ENCODE measurements at places on chromosomes 4 and X. TPM values are rescaled to one million over a fixed set of nuclear protein-coding genes. Genes with fewer than 3 reads are reported as not detected.

- no peak overlapping the region for H3K27ac ChIP-seq
- H3K36me3 ChIP-seq = no peaks in the 10 kb centered on the region
- H3K4me3 ChIP-seq = no peak overlapping the region
- H3K4me1 ChIP-seq = no peaks in the 10 kb centered on the region
Measured at GRCh38 chrX:109187473-109188168, 294.3 kb downstream of the GUCY2F start.

DNA sequence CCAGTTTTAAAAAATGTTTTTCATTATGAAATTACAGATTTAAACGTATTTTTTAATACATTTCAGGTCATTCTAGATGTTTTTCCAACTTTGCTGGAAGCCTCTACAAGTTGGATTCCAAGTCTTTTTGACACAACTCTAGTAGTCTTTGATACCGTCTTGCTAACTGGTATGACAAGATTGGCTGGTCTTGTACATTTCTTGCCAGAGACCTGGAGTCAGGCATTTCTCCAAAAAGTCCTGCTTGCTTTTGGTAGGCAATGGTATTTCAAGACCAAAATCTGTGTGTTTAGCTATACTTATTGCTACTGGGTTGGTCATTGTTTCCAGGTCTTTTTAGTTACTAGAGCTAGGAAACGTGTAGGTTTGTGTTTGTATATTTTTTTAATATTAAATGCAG, 64.6 kb downstream of the SLAIN2 start:
- no peak for DNase-seq
- H3K27me3 ChIP-seq = no peaks in the 10 kb centered on the region
- H3K4me1 ChIP-seq = peaks cover 11% of the 10 kb centered on the region
- no peak overlapping the region for H3K4me3 ChIP-seq
- peaks cover 34% of the 10 kb centered on the region for H3K36me3 ChIP-seq
- H3K27ac ChIP-seq = no peak overlapping the region

The MAGEA9B gene
- not detected for total RNA-seq

DNA sequence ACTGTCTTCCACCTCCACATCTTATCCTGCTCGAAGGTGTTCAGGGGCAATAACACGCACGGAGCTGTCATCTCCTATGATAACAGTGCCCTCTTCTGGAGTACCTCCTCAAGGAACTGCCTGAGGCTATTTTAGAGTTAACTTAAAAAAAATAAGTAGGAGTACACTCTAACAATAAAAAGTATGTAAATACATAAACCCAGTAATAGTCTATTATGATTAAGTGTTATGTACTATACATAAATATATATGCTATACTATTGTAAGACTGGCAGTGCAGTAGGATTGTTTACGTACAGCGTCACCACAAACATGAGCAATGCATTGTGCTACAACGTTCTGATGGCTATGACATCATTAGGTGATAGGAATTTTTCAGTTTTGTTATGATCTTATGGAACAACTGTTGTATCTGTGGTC, 34.5 kb upstream of the TLR2 start:
- DNase-seq = peak; percentile 44
- H3K36me3 ChIP-seq = no peaks in the 10 kb centered on the region
- peaks cover 32% of the 10 kb centered on the region for H3K4me1 ChIP-seq
- H3K27ac ChIP-seq = no peak overlapping the region
- H3K27me3 ChIP-seq = no peaks in the 10 kb centered on the region

DNA sequence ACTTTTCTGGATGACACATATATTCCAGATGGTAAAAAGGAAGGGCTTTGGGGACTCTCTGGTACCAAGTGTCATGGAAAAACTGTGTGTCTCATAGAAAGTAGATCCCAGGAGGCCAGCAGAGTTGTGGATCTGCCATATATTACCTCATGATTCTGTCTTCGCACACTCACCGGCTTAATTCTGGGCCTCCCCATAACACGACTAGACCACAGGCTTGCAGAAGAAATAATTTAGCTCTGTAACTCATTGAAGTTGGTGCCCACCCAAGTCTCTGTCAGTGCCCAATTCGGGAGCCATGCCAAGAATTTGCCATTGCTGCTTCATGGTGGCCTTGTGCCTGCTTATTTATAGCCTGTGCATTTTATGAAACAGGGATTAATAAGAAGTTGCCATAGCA, 104.5 kb downstream of the AR start:
- H3K27ac ChIP-seq = no peak overlapping the region
- no peaks in the 10 kb centered on the region for H3K27me3 ChIP-seq
- no peak overlapping the region for H3K4me3 ChIP-seq
- H3K4me1 ChIP-seq = no peaks in the 10 kb centered on the region

DNA sequence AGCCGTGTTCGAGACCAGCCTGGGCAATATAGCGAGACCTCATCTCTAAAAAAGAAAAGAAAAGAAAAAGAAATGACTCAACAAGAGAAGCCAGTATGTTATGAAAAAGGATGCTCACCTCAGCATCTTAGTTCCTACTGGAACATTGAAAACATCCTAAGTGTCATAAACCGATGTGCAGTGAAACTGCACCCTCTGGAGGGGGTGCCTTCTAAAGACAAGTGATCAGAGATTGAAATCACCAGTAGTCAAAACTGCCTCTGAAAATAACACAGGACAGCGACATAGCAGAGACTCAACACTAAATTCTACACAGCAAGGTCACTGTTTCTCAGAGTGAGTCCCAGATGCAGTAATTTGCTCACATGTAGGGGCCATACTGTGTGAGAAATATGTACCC, 28.0 kb upstream of the ATP6AP2 start:
- H3K4me3 ChIP-seq = no peak overlapping the region
- H3K27me3 ChIP-seq = no peaks in the 10 kb centered on the region
- no peaks in the 10 kb centered on the region for H3K4me1 ChIP-seq
- H3K27ac ChIP-seq = no peak overlapping the region

The FGF5 gene
- total RNA-seq = not detected

The UBL4A gene
- total RNA-seq = 38.2 TPM

GRCh38 chrX:107480272-107480671, 30.8 kb downstream of the FRMPD3 start:
- H3K36me3 ChIP-seq = no peaks in the 10 kb centered on the region
- no peak for DNase-seq
- no peaks in the 10 kb centered on the region for H3K27me3 ChIP-seq
- no peak overlapping the region for H3K27ac ChIP-seq
- H3K4me1 ChIP-seq = no peaks in the 10 kb centered on the region
- no peak overlapping the region for H3K4me3 ChIP-seq

Measured in activated naive CD4-positive, alpha-beta T cell treated with anti-CD3 and anti-CD28 coated beads for 36 hours (primary cell).